ENCODE measurements at places on chromosomes 2 and 18.

DNA sequence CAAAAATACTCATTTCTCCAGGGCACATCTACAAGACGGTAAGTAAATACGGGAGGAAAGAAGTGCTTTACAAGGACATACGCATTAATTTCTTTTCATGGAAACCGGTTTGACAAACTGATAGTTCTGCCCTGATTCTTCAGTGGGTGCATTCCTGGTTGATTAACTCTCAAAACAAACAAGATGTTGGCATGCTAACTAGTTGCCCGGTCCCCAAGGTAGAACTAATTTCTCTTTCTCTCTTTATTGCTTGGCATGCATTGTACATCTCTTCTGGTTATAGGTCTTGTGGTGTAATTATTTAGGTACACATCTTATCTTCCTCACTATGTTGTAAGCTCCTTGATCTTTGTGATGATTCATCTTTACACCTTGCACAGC is 46.9 kb upstream of the SPATS2L start:
- no peak overlapping the region for H3K4me3 ChIP-seq
- H3K4me1 ChIP-seq: no peaks in the 10 kb centered on the region
- no peak overlapping the region for H3K27ac ChIP-seq
- no peaks in the 10 kb centered on the region for H3K27me3 ChIP-seq

- no peak overlapping the region for H3K27ac ChIP-seq
- H3K27me3 ChIP-seq: no peaks in the 10 kb centered on the region
- no peak for DNase-seq
- H3K4me3 ChIP-seq: no peak overlapping the region
These were observed 316.6 kb downstream of the RDH14 start for GRCh38 chr2:18243816-18244215.

- no peaks in the 10 kb centered on the region for H3K4me1 ChIP-seq
- no peak overlapping the region for H3K27ac ChIP-seq
- no peak overlapping the region for H3K4me3 ChIP-seq
- H3K27me3 ChIP-seq: no peaks in the 10 kb centered on the region
- H3K36me3 ChIP-seq: no peaks in the 10 kb centered on the region
These were observed 246.6 kb downstream of the SS18 start for GRCh38 chr18:25843791-25844190.

DNA sequence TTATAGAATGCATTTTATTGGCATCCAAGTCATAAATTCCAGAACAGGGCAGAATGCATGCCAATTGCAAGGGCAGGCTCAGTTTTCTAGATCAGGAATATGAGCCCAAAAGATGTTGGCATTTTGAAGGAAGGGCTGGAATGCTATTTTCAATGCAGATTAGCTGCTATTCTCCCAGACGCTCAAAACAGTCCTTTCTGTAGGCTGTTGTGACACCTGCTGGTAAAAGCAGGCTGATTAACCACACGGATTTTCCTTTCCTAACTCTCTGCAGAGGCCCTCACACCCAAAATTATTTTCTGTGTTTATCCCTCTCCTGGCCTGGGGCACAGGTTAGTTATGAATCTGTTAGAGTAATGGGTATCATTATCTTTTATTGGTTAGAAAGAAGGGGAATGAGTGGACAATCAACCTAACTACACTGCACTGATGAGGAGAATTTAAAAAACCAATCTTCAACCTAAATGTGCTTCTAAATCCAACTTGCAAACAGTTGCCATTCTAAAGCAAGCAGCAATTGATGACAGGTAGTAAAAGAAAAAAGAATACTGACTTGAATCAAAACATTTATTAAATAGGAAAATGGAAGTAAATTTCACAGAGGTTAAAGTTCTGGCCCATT is 94.0 kb downstream of the PLA2R1 start:
- H3K36me3 ChIP-seq: no peaks in the 10 kb centered on the region
- H3K27ac ChIP-seq: no peak overlapping the region
- peaks cover 4% of the 10 kb centered on the region for H3K4me1 ChIP-seq
- no peak overlapping the region for H3K4me3 ChIP-seq
- peak; percentile 41 for DNase-seq

DNA sequence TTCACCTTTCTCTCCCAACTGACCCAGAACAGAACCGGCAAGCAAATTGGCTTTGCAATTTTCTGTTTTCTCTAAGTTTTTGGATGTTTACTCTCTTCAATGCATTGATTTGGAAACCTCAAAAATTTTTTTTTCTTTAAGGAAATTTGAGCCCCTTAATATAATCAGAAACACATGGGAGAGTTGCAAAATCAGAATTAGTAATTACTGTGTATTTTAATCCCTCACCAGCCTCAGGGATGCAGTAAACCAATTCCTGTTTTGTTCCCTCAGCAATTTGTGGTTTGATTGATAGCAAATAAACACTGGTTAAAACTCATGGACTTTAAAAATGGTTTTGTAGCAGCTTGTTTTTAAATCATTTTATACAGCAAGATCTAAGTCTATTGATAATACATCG is 281.5 kb downstream of the NEDD4L start:
- DNase-seq: no peak
- H3K4me1 ChIP-seq: peaks cover 4% of the 10 kb centered on the region
- H3K27me3 ChIP-seq: no peaks in the 10 kb centered on the region
- no peak overlapping the region for H3K27ac ChIP-seq
- H3K36me3 ChIP-seq: peaks cover 4% of the 10 kb centered on the region

- peaks cover 2% of the 10 kb centered on the region for H3K4me1 ChIP-seq
- peak; percentile 51 for DNase-seq
- H3K36me3 ChIP-seq: no peaks in the 10 kb centered on the region
- no peaks in the 10 kb centered on the region for H3K27me3 ChIP-seq
- H3K4me3 ChIP-seq: no peak overlapping the region
- H3K27ac ChIP-seq: no peak overlapping the region
These were observed 477.5 kb downstream of the SLC4A3 start for GRCh38 chr2:220104871-220105351.

DNA sequence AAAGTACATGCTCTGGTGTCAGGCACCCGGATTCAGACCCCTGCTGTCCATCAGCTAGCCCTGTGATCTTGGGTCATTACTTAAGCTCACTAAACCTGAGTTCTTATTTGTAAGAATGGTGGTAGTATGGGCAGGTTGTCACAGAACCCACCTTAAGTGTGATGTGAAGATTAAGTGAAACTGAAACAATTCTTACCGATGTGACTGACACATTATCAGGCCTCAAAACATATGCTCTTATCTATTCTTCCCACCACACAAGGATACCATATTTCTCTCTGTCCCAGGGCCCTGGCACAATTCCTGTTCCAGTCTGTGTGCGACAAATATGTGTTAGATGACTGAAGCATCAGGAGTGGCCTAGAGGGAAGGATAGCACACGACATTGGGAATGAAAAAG is 11.0 kb upstream of the CDC42EP3 start:
- DNase-seq: no peak
- peaks cover 4% of the 10 kb centered on the region for H3K4me1 ChIP-seq
- H3K27ac ChIP-seq: no peak overlapping the region
- H3K4me3 ChIP-seq: no peak overlapping the region

DNA sequence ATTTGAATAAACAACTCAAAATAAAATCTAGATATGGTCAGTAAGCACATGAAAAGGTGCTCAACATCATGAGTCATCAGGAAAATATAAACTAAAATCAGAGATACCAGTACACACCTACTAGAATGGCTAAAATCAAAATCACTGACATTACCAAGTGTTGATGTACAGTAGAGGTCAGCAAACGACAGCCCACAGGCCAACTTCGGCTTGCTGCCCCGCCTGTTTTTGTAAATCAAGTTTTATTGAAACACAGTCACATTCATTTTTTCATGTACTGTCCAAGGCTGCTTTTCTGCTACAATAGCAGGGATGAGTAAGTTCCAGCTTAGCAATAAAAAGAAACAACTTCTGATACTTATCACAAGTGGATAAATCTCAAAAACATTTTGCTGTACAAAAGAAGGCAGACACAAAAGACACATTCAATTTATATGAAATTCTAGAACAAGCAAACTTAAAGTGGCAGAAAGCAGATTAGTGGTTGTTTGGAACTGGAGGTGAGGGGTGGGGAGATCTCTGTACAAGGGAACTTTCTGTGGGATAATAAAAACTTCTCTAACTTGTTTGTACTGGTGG is 32.1 kb downstream of the TRAK2 start:
- H3K4me1 ChIP-seq: no peaks in the 10 kb centered on the region
- no peak for DNase-seq
- H3K27ac ChIP-seq: no peak overlapping the region
- no peaks in the 10 kb centered on the region for H3K27me3 ChIP-seq
- H3K36me3 ChIP-seq: no peaks in the 10 kb centered on the region

- H3K4me3 ChIP-seq: no peak overlapping the region
- peaks cover 3% of the 10 kb centered on the region for H3K27me3 ChIP-seq
- peak; percentile 57 for DNase-seq
- H3K27ac ChIP-seq: peak overlapping the region; percentile 21
- H3K36me3 ChIP-seq: peaks cover 25% of the 10 kb centered on the region
These were observed 73.0 kb upstream of the KCTD1 start for GRCh38 chr18:26621161-26622026.

- no peak overlapping the region for H3K4me3 ChIP-seq
- DNase-seq: no peak
- no peak overlapping the region for H3K27ac ChIP-seq
- no peaks in the 10 kb centered on the region for H3K4me1 ChIP-seq
These were observed 140.1 kb downstream of the DSEL start for GRCh38 chr18:67376372-67376771.

DNA sequence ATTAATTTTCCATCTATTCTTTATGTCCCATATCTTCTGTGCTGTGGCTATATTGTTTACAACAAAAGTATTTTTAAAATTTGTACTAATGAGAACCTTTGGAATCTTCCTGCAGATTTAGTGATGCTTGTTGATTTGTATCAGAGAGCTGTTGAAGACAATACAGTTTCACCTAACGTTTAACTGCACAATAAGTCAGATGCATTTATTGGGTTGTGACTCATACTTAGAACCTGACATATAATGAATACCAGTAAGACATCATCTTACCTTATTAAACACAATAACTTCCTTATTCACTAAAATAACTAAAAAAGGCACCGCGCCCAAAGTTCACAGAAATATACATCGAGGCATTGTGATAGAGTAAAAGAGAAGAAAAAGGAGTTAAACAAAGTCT is 43.8 kb upstream of the IL1R1 start:
- H3K27me3 ChIP-seq: peaks cover 2% of the 10 kb centered on the region
- H3K36me3 ChIP-seq: peaks cover 4% of the 10 kb centered on the region
- H3K4me1 ChIP-seq: peaks cover 13% of the 10 kb centered on the region
- DNase-seq: no peak

- H3K4me3 ChIP-seq: no peak overlapping the region
- peaks cover 9% of the 10 kb centered on the region for H3K27me3 ChIP-seq
- peaks cover 5% of the 10 kb centered on the region for H3K36me3 ChIP-seq
- DNase-seq: no peak
- no peak overlapping the region for H3K27ac ChIP-seq
These were observed 15.2 kb downstream of the PRELID3A start for GRCh38 chr18:12422936-12423335.

DNA sequence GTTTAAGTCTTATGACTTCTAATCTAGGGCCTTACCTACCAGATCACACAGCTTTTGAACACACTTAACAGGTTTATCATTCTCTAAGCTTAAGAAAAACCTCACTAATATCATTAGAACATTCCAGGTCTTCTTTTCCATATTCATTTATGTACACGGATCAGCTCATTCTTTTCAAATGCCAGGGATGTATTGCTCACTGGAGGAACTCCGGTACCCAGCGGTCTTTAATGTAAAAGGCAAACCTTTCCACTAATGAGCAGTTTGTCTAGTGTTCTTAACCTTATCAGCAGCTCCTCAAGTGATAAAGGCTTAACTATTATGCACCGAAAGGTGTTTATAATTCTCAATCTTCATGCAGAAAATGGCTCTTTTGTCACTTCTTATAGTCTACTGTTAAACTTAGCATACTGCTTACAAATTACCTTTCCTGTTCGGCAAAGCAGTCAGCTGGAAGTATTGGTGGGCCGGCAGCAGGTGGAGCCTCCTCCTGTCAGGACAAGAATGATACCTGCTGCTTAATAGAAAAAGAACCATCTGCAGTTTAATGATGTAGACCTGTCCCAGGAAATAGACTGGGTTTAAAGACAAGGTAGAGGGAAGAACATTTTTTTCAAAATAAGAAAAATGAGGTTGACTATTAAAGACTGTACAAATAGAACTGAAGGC is 142.7 kb downstream of the FIGN start:
- H3K4me1 ChIP-seq: peaks cover 8% of the 10 kb centered on the region
- no peaks in the 10 kb centered on the region for H3K36me3 ChIP-seq
- DNase-seq: no peak
- peaks cover 1% of the 10 kb centered on the region for H3K27me3 ChIP-seq
- no peak overlapping the region for H3K27ac ChIP-seq

- H3K4me1 ChIP-seq: peaks cover 10% of the 10 kb centered on the region
- no peak for DNase-seq
- H3K4me3 ChIP-seq: no peak overlapping the region
- H3K27me3 ChIP-seq: no peaks in the 10 kb centered on the region
- H3K27ac ChIP-seq: no peak overlapping the region
- no peaks in the 10 kb centered on the region for H3K36me3 ChIP-seq
These were observed 290.8 kb downstream of the PRKCE start for GRCh38 chr2:45942237-45942738.

DNA sequence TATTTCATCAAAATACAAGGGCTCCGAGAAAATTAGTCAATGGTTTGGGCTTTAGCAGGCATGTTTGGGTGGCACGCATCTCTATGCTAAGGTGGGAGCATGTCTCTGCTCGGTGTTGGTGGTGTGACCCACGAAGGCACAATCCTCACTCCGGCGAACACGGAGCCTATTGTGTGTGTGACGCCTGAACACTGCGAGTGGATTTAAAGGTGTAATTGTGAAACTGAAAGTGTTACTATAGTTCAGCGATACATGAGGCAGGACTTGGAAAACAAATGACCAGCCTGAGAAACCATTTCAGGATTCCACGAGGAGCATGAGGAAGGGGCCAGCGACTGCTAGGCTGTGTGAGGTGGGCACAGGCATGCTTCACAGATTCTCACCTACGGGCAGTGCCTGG is 41.7 kb upstream of the LDLRAD4 start:
- peaks cover 3% of the 10 kb centered on the region for H3K27me3 ChIP-seq
- H3K36me3 ChIP-seq: no peaks in the 10 kb centered on the region
- no peak overlapping the region for H3K4me3 ChIP-seq
- H3K4me1 ChIP-seq: no peaks in the 10 kb centered on the region
- no peak overlapping the region for H3K27ac ChIP-seq
- DNase-seq: no peak
